Left cardiac atrium (tissue), 4 donors: ENCODE measurements at places on chromosomes 5 and 9. TPM values are rescaled to one million over a fixed set of nuclear protein-coding genes. Genes with fewer than 3 reads are reported as not detected.

The SLC28A3 gene
- 1.2 TPM for total RNA-seq

DNA sequence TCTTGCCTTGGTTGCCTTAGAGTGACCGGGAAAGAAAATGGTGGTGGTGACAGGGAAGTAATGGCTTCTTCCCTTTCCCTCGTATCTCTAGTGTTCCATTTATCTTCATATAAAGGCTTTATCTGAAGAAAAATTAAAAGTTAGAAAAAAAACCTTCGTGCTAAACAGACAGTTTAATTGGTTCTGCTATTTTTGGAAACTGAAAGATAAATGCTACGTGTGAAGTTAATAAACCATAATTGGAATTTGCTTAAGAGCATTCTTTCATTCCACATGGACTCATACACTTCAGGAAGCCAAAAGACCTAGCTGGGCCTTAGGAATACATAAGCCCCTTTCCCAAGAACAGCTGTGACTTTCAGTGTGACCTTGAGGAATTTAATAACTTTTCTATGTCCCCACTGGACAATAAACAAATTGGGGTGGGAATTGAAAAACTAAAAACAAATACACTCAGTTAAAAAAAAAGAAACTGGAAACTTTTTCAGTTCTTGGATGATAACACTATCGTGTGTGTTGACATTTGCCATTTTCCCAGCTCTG lies 818.8 kb upstream of the WWC1 start:
- no peak for DNase-seq

The MLANA gene
- total RNA-seq: not detected

GRCh38 chr9:93684161-93684765 lies 107.9 kb downstream of the PHF2 start:
- no peak for DNase-seq

- DNase-seq: no peak
Measured at GRCh38 chr9:92408747-92409478, 4.5 kb upstream of the OGN start.

The LHFPL2 gene
- total RNA-seq: 12.5 TPM

- no peak for DNase-seq
Measured at GRCh38 chr5:109524555-109524954, 114.8 kb upstream of the PJA2 start.
